ENCODE measurements at places on chromosomes 11 and 22.

GRCh38 chr11:16924826-16925560 is 89.2 kb downstream of the PLEKHA7 start:
- DNase-seq, result no peak

DNA sequence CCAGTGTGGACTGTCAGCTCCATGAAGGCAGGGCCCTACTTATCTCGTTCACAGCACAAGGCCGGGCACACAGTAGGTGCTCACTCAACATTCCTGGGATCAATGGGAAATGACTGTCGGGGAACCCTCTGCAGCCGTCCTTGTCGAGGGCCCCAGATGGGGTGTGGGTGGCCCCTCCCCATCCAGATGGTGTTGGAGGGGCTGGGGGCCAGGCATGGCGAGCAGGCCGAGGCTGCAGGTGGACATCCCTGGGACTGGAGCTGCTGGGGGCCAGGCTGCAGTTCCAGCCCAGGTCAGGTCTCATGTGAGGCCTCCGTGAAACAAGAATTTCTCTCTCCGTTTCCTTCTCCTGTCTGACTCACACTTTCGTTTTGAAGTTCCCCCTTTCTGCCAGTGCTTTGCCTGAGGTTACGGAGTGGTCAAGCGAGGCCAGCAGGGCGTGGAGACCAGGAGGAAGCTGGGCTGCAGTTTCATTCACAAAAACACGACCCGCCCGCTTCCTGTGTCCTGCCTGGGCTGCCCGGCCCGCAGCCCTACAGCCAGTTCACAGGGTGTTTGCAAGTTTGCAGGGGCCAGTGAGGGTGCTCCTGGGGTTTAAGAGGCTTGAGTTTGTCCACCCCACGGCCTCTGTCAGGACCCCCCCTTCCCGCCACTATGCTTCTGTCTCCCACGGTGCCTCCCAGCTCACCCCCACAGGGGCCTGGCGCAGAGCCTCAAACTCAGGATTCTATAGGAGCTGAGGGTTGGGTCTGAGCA is 4.5 kb downstream of the MYEOV start:
- no peak for DNase-seq

GRCh38 chr11:88421530-88421929 is 84.0 kb upstream of the CTSC start:
- no peak for DNase-seq

- no peak for DNase-seq
These were observed 91.7 kb upstream of the OR4B1 start for GRCh38 chr11:48124880-48125279.

DNA sequence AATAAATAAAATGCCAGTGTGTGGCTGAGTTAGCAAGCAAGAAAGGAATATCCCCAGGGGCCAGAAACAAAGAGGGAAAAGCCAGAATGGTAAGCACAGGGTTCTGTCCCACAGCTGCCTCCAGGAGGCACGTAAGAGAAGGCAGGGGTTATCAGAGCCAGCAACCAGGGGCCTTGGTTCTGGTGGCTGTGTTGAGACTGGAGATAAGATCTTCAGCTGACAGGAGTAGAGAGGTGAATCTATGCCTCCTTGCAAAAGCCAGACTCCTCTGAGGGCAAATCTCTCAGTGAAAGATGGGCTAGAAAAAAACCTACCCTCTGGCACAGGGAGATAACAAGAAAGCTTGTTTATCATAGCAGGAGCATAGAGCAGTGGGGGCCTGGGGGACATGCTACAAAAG is 29.8 kb upstream of the NFAM1 start:
- no peak for DNase-seq

GRCh38 chr11:13962198-13962561 is 343 bp upstream of the SPON1 start:
- no peak for DNase-seq

DNA sequence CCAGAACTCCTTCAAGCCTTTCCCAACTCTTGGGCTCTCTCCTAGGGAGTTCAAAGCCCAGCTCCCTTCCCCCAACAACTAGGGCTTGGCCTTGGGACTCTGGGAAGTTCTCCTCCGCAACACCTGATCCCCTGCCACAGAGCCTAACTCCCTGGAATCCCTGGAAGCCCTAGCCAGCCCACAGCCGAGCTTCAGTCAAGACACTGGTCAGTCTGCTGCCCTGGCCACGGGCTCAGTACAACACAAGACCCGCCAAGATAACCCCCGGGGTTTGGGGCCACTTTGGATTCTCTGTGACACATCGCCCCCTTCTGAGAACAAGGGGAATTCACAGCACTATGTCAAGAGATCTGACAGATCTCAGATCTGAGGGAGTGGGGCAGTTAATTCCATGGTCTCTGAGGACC is 58.3 kb downstream of the SLC22A12 start:
- no peak for DNase-seq

GRCh38 chr11:12043959-12044791 is 35.7 kb upstream of the DKK3 start:
- DNase-seq, result peak; percentile 65

GRCh38 chr11:12737024-12737423 is 62.8 kb downstream of the TEAD1 start:
- DNase-seq, result no peak

GRCh38 chr11:34640050-34640923 is 19.4 kb downstream of the EHF start:
- no peak for DNase-seq

DNA sequence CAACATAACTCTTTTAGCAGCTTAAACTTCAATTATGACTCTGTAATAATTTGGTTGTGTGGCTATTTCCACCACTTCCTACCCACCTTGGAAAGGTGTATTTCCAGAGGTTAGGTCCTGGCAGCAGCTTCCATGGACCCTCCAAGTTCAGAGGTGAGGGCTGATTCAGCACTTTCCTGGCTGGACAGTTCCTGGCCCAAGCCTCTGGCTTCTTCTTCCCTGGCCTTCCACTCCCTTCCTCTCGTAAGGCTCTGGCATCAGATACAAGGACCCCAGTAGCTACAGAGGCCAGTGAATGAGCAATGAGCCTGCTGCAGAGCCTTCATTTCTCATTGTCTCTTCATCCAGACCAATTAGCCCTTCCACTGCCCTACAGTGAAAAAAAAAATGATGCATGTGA is 98.1 kb upstream of the KIRREL3 start:
- no peak for DNase-seq

- DNase-seq, result no peak
These were observed 125.9 kb upstream of the SPON1 start for GRCh38 chr11:13836666-13837065.

DNA sequence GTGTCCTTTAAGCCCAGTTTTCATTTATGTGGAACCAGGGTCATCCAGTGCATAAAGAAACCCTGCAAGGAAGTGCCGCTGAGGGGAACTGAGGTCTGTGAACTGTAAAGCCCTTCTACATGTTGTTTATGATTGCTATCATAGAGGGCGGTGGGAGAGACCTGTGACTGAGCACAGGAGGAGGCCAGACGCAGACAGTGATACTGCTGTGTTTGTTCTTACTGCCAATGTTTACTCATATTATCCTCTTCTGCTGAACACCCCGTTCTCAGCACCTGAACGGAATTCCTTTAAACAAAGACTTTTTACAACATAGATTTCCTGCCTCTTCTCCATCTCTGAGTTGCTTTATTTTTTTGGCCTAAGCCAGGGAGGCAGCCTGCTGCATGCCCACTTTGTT is 967 bp upstream of the GALNT18 start:
- no peak for DNase-seq

DNA sequence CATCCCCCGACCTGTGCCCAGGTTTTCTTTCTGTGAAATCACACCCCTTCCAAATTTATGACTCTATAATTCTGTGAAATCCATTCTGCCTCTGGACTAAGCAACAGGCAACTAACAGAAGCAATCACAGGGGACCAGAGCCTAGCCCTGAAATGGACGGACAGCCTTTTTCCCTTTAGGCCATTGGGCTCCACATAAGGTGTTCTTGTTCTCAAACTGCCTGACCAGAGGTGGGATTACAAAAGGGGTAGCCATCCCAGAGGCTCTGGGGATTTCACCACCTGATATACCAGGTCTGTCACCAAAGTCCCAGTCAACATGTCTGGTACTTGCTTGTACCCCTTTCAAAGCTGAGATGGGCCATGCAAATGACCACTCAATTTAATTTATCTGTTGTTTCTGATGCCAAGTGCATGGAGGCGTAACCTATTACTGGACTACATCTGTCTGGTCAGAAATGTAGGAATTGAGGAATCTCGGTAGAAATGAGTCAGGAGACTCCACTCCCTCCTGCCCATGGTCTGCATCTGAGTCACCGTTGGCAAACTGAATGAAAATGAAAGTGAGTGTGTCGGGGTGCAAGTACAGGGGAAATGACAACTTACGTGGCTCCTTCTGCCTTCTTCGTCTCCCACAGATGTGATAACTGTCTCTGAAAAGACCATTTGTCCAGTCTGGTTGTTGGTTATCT is 10.2 kb downstream of the DKK3 start:
- DNase-seq, result no peak

DNA sequence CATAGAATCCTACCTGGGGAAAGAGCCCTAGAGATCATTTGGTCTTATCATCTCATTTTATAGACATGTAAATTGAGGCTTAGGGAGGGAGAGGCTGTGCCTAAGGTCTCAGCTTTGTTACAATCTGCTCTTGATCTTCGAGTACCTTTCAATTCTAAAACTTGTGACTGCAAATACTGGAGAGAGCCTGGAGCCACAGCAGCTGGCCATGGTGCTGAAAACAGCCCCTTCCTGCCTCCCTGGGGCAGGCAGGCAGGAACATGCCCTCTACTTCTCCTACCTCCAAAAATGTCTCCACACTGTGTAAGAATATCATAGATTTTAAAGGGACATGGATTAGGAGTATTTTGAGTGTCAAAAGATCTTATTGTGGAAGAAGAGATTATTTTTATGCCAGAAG is 52.2 kb downstream of the C22orf42 start:
- DNase-seq, result no peak
